ENCODE measurements at places on chromosomes 13 and 19.

GRCh38 chr13:62193919-62194318 is 778.3 kb upstream of the PCDH20 start:
- no peak for DNase-seq

GRCh38 chr13:23824371-23824770 is 64.8 kb downstream of the MIPEP start:
- DNase-seq = peak; percentile 42

DNA sequence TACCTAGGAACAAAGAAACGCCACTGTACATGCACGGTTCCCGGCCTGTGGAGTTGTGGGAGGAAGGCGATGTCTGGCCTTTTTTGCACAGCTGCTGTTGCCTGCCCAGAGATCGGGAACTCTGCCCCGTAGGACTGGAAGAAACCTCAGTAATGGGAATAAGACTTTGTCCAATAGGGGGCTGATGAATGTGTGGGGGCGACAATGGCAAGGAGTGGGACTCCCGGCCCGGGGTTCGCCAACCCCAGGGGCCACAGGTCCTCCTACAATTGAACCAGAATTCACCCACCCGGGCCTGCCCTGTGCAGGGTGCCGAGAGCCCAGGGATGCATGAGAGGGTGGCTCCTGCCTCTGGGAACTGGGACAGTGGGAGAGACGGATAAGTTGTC is 2.0 kb upstream of the CEBPA start:
- DNase-seq = peak; percentile 10

GRCh38 chr19:57651654-57651996 is 17.1 kb upstream of the ZSCAN4 start:
- DNase-seq = no peak

DNA sequence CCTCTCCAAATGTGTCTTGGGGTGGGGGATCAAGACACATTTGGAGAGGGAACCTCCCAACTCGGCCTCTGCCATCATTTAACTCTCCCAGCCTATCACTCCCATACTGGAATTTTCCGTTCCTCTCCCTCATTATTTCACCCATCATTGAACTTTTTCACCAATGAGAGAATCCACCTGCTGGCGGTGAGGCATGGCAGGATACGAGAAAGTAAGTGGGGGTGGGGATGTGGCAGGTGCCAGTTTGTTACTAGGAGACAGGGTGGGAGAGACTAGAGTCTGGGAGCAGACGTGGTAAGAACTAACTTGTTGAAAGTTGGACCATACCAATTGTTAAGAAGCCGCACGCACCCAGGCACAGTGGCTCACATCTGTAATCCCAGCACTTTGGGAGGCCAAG is 6.9 kb downstream of the GIPR start:
- DNase-seq = no peak

- no peak for DNase-seq
Observed at GRCh38 chr19:3722443-3723109, 14.4 kb downstream of the TJP3 start.

DNA sequence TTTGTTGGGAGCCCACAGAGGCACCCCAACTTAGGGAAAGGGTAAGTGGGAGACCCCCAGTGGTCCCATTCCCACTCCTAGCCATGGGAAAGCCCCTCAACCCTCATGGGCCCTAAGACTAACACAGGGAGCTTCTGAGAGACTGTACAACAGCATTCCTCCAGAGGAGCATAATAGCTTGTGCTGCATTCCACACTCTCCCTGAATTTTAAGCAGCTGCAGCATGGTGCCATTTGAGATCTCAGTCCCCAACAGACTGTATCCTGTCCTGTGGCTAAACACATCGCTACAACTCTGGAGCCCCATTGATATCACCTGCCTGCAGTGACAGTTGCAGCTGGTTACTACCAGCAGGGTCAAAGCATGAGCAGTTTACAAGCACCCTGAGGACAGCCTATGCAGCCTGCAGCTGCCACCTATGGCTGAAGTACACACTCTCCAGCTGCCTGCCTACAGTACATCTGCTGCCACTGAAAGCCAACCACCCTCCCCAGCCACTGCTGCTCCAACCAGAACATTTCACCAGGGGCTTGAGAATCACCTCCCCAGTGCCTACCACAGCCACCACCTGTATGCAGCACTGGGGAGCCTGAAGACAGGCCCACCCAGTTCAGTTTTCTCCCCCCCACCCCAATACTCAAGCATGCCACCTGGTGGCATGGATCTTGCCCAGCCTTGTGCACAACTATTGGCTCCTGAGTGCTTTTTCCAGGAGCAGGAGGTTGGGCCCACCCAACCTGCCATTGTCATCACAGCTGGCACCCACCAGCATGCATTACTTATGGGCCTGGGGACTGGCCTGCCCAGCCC is 557.3 kb downstream of the GPC5 start:
- no peak for DNase-seq

DNA sequence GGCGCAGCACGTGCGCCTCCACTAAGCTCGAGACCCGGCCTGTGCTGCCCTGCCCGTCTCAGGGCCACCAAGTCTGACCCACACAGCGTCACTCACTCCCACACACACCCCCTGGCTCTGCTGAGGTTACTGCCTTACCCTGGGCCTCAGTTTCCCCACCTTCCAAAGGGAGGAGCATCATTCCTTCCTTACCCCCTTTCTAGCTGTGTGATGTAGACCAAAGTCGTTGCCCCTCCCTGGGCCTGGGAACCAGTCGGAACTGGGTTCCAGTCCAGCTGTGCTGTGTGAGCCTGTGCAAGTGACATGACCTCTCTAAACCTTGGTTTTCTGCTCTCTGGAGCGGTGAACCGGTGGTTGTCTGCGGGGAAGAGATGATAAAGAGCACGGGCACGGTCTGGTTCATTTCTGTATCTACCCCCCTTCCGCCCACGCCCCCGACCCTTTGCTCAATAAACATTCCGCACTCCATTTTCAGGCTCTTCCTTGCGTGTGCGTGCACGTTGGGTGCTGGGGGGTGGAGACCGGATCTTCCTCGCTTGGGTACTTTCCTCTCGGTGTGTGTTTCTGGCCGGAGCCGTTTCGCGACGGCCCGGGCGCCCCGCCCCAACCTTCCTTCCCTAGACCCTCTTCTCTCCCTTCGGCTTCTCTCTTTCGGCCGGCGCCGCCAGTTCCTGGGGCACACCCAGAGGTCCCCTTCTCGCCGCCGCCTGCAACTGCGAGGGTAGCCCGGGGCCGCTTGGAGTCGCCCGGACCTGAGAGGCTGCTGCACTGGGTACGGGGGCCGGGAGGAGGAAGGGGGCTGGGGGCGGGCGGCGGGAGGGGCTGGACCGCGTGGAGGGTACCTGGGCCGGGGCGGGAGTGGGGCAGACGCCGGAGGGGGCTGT is at the start of gene ZNF581:
Gene ZNF581 (plus strand): TSS at position 647 of the 884 bp plus-strand sequence. CDS start 923 bp downstream, outside the sequence.
- peak; percentile 85 for DNase-seq

- no peak for DNase-seq
Observed at GRCh38 chr13:73288596-73288995, 229.8 kb downstream of the KLF5 start.

DNA sequence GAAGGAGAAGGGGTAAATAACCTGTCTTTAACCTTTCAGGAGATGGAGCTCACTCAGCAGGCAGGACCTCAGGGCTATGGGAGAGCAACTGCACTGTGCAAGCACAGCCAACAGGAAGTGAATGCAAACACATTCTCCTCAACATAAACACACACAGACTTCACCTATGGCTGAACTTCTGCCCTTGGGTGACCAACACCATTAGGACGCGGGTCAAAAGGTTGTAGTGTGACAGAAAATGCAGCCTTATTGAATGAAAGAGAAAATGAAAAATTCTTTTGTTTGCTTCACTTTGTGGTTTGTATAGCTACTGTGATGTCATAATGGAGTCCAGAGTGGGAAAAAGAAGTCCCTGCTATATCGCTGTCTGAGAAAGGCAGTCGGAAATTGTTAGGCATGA is 323.0 kb downstream of the NDFIP2 start:
- DNase-seq = no peak

DNA sequence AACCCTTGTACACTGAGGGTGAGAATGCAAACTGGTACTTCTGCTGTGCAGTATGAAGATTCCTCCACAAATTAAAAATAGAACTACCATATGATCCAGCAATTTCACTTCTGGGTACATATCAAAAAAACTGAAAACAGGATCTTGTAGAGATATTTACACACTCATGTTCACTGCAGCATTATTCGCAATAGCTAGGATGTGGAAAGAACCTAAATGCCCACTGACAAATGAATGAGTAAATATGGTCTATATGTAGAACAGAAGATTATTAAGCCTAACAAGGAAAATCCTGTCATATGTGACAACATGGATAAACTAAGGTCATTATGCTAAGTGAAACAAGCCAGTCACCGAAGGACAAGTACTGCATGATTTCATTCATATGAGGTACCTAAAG is 304.7 kb downstream of the ENOX1 start:
- no peak for DNase-seq

DNA sequence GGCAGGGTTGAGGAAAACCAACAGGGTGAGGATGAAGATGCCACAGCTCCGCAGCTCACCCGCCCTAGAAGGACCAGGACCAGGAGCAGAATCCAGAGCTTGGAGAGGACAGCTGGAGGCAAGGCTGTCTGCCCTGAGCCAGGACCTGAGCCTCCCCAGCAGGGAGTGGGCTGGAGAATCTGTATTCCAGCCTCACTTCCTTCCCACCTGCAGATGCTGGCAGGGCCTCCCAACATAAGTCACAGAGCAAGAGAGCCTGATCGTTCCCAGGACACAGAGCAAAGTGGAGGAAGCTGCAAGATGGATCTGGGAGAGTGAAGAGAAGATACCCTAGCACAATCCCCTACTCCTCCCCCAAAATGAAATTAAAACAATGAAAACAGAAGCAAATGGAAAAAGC is 61.7 kb upstream of the WASF3 start:
- DNase-seq = no peak

DNA sequence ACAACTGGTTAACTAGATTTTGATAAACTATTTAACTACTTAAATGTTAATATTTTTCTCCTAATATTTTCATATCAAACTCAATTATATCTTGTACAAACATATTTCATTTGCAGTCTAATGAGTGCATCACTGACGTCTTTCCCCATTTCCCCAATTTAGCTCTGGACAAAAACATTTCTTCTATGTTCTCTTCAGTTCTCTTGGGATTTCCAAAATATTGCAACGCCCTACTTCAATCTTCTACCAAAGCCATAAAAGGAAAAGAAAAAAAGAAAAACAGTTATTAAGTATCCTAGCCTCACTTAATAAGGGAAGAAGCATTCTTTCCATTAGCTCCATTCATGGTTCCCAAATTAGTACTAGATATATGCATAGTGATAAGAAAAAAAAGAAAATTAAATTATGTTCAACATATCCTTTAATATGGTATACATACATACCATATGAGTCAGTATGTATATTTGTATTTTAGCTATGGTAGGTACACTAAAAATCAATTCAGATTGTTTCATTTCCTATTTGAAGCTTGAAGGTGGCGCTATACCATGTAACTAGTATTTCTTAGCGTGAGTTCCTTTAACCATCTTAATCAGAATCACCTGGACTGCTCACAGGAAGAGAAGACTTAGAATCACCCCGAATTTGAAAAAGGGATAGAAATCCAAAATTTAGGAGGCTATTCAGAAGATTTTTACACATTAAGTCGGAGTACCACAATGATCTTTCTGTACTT is 9.9 kb downstream of the FBXL3 start:
- DNase-seq = no peak

- DNase-seq = no peak
Observed at GRCh38 chr19:46798713-46799112, 10.3 kb upstream of the SLC1A5 start.

DNA sequence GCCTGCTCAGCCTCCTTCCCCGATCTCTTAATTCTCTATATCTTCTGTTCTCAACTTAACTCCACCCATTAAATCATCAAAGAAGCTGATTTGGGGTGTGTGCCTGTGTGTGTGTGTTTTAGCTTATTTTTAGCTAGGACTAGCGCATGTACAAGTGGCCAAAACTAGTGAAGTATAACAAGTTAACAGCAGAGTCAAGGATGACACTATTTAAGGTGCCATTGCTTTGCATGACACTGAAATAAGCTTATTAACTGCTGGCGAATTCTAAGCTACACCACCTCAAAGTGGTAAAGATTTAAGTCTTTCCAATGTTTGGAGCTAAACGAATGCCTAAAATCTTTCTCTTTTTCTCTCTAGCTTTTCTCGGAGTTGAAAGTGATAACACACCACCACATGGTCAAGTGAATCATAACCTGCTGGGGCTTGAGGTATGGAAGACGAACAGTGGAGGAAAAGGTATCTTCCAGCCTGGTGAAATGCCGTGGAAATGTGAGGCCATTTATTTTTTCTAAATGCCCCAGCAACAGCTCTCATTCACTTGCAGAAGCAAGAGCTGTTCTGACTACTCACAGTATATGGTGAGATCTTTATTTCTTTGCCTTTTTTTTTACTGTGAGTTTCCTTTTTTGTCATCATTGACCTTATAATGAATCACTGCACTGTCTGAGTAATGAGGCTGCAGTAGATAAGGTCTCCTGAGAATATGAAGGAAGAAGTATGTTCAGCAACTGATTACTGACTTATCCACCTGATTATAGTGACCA is 570.3 kb downstream of the PCDH9 start:
- DNase-seq = no peak

GRCh38 chr13:97140611-97141010 is 81.5 kb upstream of the MBNL2 start:
- DNase-seq = peak; percentile 16

- no peak for DNase-seq
Observed at GRCh38 chr13:95160112-95160906, 140.9 kb downstream of the ABCC4 start.

GRCh38 chr19:17496337-17496997 is 15.0 kb upstream of the PGLS start:
- DNase-seq = peak; percentile 75

DNA sequence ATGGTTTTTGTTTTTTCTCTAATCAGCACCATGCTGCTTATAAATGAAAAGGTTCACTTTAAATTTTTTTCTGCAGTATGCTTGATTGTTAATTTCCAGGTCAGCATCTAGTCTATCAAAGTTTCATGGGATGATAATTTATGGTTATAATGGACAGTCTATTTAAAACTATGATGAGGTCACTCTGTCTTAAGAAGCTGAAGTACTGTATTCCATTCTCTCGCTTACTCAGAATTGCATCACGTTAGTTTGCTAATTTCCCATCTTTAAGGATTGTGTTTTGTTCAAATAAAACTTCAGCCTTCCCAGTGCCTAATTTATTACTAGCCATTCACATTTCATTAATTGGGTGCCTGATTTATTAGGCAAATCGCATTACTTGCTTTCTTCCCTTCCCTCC is 94.3 kb downstream of the GPC6 start:
- DNase-seq = no peak

DNA sequence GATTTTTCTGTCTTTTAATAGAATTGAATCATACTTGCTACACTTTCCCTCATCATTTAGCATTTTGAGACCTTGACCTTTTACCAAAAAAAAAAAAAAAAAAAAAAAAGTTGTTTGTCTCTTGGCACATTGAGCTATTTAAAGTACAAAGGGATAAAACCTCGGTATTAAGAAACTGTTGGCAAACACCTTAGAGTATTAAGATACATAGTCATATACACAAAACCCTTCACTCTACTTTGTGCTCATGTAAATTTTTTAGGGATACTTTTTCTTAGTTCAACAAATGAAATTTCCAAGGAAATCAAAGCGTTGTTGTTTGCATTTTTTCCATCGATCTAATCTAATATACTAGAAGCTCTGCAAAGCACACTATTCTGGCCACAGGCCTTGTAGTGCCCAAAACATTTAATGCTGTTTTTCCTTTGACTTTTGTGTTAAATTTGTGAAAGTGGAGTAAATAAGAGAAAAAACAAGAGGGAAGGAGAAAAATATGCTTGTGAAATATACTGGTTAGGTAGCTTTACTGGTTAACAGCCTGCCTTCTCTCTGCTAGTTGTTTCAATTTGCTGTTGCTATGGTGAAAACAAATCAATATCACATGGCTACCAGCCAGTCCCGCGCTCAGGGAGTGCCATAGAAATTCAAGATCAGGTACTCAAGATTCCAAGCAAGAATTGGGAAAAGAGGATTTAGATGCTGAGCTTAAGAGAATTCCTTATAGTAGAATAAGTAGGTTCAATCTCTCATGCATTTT is 2.6 kb downstream of the MBNL2 start:
- DNase-seq = peak; percentile 43
